Chondrocyte (in vitro differentiated cells): ENCODE measurements at places on chromosomes 16 and 17. TPM values are rescaled to one million over a fixed set of nuclear protein-coding genes. Genes with fewer than 3 reads are reported as not detected.
A peak's percentile ranks its signal among the peaks of the same experiment; 100 is the strongest.

Gene KRT39
- not detected in 3 replicates for total RNA-seq

DNA sequence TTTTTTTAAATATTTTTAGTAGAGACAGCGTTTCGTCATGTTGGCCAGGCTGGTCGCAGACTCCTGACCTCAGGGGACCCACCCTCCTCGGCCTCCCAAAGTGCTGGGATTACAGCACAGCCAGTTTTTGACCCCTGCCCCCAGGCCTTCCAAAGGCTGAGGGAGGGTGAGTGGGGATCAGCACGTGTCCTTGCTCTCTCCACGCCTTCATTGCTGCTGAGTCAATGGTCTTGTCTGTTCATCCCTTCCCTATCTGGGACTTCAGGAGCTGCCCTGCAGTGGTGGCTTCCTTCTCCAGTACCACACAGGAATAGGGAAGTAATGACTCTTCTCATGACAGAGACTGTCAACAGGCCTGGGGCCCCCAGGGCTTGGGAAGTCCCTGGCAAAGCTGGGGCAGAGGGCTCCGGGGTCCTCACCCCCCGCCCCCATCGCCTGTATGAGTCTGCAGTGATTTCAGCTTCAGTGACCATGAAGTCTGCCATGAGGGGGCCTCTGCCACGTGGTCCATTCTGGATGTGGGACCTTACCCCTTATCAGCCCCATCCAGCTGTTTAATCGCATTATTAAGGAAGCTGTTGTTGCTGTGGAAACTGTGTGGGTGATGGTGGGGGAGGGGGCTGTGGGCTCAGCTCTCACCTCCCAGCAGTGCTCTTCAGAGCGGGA lies 6.1 kb downstream of the ABCC3 start:
- no peak for DNase-seq

GRCh38 chr17:8872705-8873435 lies 5.4 kb upstream of the PIK3R6 start:
- peak; percentile 32 for DNase-seq

GRCh38 chr17:44827863-44828262 lies 2.2 kb downstream of the GJC1 start:
- DNase-seq = no peak

GRCh38 chr16:70571623-70572022 lies 48.0 kb downstream of the SF3B3 start:
- no peak for DNase-seq

GRCh38 chr17:32268734-32269288 lies 3.2 kb downstream of the RHBDL3 start:
- no peak for DNase-seq

Gene TSPAN10
- 1.7 to 2.2 TPM (median 1.8 TPM) in 3 replicates for total RNA-seq
